ENCODE measurements at places on chromosomes 2 and 18.

- DNase-seq: no peak
These were observed 235.2 kb upstream of the LINC00305 start for GRCh38 chr18:64384101-64384500.

DNA sequence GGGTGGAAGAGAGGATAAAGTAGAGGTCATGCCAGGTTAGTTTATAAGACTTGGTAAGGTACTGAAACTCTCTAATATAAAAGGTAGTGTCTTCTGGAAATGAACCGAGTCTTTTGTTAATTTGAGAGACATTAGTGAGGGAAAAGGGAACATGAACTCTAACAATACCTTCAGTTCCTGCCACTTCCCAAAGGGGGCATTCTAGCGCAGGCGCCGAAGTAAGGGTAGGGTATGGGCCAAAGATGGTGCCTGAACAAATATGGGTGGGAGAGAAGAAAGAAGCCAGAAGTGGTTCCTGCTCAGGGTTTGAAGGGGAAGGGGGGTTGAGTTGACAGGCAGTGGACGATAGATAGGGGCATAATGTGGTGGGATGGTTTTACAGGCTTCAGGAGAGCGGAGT lies 10.1 kb upstream of the REG1B start:
- no peak for DNase-seq

DNA sequence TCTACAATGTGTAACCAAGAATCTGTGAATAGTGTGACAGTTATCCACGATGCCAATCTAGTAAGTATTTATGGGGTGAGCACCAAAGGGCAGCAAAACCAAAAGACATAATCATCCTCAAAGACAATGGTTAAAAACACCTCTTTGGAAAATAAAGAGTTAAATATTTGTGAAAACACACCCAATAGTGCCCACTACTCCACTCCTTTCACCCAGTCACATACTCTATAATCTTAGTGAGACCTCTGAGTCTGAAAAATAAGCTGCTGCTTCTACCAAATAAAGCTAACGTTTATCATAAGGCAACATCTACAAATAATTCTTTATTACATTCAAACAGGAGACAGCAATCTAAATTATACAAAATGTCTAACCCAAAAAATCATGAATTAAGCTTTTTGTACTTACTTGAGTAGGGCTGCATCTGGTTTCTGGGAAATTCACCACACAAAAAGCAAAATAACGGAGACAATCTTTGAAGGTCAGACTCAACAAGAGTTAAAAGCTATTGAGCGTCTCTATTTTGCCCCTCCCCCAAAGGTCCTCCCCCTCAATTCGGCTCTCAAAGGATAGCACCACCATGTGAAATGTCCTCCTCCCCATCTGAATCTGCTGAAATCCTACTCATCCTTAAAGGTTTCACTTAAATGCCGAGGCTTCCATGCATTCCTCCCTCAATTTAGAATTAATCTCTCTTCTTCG lies 2.0 kb downstream of the RAPH1 start:
- no peak for DNase-seq

- DNase-seq: no peak
These were observed 78.3 kb downstream of the EVA1A start for GRCh38 chr2:75482398-75482797.

GRCh38 chr2:96267159-96267971 lies 1.3 kb downstream of the CIAO1 start:
- DNase-seq: no peak

- DNase-seq: no peak
These were observed 639.8 kb upstream of the ZEB2 start for GRCh38 chr2:145159676-145160075.

DNA sequence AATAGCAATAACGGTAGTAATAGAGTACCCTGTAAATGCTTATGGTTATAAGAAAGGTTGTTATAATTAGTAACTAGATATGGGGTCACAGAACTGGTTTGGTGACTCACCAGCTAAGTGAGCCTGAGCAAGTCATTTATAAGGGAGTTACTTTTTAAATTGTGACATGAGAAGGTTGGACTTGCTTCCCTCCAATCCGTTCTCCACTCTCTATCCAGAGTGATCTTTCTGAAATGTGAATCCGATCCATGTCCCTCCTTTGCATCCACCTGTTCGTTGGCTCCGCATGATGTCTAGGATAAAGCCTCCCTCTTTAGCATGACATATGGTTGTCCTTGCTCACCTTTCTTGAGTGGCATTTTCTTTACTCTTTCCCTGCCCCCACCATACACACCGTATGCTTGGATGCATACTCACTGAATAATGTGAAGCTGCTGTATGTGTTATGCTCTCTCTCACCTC lies 83.1 kb downstream of the CDC42EP3 start:
- DNase-seq: no peak

DNA sequence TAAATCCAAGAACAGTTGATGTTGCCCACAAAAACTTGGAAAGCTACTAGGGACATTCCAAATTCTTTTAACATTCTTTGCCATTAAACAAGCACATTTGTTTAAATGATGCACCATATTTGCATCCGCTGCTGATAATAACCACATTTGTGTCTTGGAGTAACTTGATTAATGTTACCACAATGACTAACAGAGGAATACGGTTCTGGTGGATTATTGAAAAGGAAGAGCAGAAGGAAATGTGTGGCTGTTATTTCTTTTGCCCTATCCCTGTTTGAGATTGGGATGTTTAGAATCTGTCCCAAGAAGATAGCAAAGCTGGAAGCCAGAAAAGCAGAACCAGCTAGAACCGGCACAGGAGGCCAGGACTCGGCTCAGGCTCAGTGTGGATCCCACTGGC lies 39.2 kb upstream of the RASGRP3 start:
- DNase-seq: no peak

DNA sequence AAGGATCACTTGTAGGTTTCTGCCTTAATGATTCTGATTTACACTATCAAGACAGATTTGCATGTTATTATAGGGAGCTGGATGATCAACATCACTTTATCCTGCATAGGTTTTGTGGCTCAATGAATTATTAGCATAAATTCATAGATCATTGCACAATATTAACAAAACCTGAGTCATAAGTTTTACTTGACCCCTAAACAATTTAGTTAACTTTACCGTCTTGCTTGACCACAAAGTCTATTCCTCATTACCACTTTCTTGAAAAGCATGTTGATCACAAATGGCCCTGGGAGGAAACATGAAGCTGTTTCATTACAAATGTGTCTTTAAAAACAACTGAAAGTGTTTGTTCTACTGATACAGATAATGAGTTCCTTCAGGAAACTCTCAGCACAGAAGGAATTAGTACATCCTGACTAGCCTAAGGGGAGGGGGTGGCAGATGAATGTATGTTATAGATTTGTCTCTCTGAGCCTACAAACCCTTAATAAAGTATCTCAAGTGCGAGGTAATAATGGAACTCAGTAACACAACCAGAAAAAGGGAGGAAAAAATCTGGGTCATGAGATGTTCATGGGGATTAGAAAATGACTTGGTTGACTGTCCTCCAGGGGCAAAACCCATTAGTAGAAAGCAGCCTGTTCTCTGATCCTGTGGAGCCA lies 303.4 kb downstream of the PIK3C3 start:
- DNase-seq: no peak

DNA sequence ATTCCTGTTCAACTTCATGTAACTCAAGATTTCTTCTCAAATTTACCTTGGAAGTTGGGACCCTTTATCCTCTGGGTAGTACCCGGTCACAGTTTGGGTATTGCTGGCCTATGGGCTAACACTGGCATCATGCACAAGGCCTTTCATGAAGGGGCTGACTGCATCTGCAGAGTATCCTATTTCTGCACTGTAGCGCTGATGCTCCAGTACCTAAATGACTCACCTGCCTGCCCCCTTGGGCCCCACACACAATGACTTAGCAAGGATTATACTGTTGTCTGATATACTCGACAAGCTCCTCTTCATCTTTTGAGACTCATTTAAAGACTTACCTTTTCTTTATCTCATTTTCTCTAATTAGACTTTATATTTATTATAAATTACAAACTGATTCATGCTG lies 39.9 kb downstream of the DNAH6 start:
- DNase-seq: no peak

DNA sequence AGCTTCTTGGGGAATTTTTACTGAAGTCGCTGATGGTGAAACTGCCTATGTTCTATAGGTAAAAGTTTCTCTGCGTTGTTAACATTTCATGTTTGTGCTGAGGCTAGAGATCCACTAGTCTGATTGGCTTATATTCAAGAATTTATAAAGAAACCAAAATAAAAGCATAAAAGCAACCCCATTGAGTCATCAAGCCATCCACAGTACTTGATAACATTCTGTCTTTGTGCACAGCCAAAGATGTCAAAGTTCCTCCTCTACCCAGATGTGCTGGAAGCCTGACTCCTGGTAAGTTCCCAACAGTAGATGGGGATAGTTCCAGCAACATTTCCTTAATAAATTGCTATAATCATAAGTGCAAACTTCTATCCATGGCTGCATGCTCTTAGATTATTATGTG lies 107.8 kb downstream of the TANC1 start:
- no peak for DNase-seq

GRCh38 chr2:211328126-211328525 lies 771.7 kb downstream of the CPS1 start:
- DNase-seq: no peak

GRCh38 chr2:112692495-112692911 lies 28.3 kb upstream of the NT5DC4 start:
- DNase-seq: peak; percentile 81

GRCh38 chr2:152200101-152200500 lies 24.5 kb upstream of the STAM2 start:
- no peak for DNase-seq

DNA sequence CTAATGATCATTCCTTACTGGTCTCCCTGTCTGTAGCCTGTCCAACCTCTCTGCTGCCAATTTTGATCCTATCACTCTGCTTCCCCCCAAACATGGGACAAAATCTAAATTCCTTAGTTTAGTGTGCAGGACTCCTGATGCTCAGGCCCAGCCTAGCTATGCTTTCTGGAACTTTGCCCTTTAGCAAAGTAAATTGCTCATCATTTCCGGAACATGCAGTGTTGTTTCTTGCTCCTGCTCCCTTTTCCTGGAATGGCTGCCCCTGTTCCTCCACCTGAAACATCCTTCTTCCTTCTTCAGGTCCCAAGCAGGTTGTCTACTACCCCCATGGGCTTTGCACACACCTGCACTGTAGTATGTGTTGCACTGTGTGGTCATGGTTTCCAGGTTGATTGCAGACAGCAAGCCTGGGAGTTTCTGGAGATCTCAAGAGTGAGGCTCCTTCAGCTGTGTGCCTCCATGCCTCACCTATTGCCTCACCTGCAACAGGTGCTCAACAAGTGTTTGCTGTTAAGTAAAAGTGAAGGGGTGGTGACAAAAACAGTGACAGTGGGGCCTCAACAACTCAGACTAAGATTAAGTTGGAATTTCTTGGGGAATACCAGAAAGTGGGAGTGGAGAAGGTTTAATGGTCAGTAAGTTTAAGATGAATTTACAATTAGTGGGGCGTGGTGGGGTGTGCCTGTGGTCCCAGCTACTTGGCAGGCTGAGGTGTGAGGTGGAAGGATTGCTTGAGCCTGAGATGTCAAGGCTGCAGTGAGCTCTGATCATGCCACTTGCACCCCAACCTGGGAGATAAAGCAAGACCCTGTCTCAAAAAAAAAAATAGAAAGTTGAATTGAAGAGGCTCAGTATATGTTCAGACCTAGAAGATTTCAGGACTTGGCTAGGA lies 120.0 kb downstream of the DNAH6 start:
- DNase-seq: no peak

GRCh38 chr2:39215545-39215944 lies 28.2 kb downstream of the CDKL4 start:
- DNase-seq: no peak

- no peak for DNase-seq
These were observed 603.3 kb downstream of the TDRD15 start for GRCh38 chr2:21727101-21727500.

GRCh38 chr2:135997380-135997779 lies 12.0 kb upstream of the DARS1 start:
- DNase-seq: no peak

DNA sequence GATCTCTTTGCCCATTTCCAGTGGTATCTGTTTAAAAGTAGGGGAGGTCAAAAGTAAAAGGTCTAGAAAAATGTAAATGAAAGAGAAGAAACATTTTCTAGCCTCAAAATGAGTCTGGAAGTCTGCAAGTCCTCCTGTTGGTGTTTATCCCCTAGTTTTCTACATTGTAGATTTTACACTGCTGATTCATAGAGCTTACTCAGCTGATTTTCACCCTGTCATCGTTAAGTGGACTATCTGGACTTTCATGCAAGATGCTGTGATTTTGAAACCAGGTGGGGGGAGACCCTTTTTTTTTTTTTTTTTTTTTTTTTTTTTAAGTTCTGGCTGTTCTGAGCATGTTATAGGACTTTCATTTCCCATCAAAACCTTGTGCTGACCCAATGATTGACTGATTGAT lies 10.3 kb downstream of the HOXD3 start:
- DNase-seq: no peak

All from retinal pigment epithelial cell (primary cell).